Mammary epithelial cell (primary cell): ENCODE measurements at places on chromosomes 12 and 14. TPM values are rescaled to one million over a fixed set of nuclear protein-coding genes. Genes with fewer than 3 reads are reported as not detected.

DNA sequence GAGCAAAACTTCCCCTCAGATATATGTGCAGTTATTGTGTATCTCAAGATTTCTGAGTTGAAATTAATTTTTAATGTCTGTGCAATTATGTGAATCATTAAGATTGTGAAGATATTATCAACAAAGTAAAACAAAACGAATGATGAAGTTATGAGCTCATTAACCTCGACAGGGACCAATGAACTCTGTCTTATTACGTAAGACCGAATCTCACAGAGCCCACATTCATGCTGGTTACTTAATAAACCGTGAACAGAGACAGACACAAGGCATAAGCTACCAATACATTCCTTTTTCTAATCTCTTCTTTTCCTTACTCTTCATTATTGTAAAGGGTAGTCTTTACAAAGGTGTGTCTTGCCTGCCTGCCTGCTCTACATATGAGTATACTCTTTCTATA is 568.7 kb downstream of the RPS29 start:
- DNase-seq: no peak

DNA sequence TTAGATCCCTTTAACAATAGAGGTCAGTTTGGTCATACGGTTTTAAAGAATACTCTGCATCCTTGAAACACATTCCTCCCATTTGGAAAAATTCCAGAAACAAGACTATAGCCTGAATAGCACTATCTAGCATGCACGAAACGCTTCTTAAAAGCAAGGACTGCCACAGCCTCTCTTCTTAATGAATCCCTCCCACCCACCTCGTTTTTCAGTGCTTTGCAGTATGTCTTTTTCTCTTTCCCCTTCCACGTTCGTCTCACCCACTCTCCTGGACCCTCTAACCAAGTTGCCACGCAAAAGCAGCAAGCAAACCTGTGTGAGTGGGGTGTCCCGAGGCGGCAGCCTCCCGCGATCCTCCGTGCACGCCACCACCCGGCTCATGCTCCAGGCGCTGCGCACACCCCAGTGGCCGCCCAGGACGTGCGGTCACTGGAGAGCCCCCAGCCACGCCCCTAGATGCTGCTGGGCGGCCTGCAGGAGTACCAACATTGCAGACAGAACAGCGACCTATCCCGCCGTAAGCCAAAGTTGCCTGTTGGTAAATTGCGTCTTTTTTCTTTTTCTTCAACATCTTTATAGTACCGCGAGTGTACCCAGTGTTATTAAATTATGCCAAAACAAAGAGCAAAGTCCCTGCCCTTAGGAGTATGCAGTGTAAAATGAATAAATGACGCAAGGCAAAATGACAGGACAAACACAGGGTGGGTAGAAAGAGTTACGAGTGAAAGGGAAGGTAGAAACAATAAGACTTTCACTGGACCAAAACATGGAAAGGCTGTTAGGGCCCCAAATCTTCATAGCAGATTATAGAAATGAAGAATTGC is at the start of gene SLC38A4:
Gene SLC38A4 (minus strand): TSS at position 407 of the 824 bp plus-strand sequence. CDS start 32,926 bp downstream, outside the sequence.
- DNase-seq: no peak

DNA sequence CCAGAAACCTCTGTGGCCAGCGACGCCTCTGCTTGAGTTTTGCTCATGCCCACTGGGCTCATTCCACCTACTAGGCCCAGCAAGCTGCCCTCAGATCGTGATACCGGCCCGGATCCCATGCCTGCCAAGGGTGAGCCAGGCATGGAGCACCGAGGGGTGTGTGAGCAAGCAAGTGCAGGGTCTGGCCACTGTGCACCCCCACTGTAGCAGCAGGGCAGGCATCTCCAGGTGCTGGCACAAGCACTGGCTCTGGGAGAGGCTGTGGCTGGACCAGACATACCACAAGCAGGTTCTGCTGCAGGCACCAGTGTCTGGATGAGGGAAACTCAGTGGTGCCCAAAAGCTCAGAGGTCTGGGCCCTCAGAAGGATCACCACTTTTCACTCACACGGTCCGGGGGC is 20.6 kb downstream of the FAM186A start:
- DNase-seq: no peak

DNA sequence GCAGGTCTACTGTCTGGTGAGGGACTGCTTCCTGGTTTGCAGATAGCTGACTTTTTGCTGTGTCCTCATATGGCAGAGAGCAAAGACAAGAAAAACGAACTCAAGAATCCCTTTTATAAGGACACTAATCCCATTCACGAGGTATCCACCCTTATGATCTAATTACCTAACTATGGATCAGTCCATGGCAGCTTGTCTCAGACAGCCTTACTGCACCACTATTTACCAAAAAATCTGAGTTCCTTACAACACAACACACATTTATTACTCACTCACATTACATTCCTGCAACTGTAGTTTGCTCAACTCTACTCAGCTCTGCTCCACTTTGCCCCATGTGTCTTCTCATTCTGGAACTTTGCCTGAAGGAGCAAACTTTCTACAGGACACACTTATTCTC is 10.1 kb upstream of the SLC6A15 start:
- peak; percentile 79 for DNase-seq

GRCh38 chr12:23662966-23663365 is 286.5 kb downstream of the SOX5 start:
- no peak for DNase-seq

GRCh38 chr12:128810182-128811127 is 13.3 kb downstream of the SLC15A4 start:
- no peak for DNase-seq

DNA sequence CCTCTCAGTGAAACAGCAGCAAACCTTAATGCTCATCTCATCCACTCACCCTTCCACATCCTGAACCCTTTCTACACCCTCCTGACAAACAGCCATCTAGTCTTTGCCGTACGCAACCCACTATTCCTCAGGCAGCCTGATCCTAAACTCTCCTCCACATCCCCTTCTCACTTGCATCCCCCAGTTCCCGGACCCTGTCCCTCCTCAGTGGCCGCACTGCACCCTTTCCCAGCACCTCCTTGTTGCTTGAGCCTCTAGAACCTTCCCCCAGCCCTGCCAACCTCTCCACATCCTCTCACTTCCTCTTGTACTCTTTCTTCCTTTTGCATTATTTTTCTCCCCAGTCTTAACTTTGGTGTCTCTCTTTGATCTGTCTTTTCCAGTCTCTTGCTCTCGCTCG is 42.9 kb downstream of the IQSEC3 start:
- no peak for DNase-seq

- no peak for DNase-seq
These were observed 366.3 kb upstream of the FAR2 start for GRCh38 chr12:28782812-28783211.

GRCh38 chr12:92063641-92064040 is 82.0 kb downstream of the BTG1 start:
- no peak for DNase-seq

GRCh38 chr12:6827437-6827911 is 733 bp upstream of the P3H3 start:
- peak; percentile 34 for DNase-seq

DNA sequence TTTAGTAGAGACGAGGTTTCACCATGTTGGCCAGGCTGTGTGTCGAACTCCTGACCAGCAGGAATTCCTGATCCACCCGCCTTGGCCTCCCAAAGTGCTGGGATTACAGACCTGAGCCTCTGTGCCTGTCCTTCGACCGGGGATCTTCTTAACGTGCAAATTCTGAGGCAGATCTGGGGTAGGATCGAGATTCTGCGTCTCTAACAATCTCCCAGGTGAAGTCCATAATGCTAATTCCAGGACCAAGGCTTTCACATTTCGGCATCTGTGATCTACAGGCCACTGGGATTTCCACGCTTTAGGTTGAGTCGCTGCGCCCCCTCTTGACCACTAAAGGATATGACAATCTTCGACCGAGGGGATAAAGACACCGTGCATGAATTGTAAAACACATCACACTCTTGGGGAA is 24.8 kb downstream of the FOS start:
- DNase-seq: peak; percentile 54

DNA sequence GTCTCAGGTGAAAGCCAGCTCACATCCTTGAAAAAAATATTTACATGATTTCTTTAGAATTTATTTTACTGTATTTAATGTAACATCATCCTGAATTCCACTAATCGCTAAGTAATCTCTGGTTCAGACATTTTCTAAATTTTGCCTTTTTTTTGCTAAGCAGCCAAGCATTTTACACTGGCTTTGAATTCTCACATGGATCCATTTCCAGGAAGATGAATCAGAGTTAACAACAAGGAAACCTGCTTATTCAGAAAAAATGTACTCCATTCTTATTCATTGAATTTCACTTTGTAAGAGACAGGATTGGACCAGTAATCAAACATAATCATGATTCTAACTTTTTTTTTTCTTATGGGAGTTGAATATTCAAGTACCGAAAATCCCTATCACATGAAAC is 1785.1 kb upstream of the FLRT2 start:
- DNase-seq: no peak

- peak; percentile 31 for DNase-seq
These were observed 24.8 kb downstream of the PLEK2 start for GRCh38 chr14:67387195-67387594.

DNA sequence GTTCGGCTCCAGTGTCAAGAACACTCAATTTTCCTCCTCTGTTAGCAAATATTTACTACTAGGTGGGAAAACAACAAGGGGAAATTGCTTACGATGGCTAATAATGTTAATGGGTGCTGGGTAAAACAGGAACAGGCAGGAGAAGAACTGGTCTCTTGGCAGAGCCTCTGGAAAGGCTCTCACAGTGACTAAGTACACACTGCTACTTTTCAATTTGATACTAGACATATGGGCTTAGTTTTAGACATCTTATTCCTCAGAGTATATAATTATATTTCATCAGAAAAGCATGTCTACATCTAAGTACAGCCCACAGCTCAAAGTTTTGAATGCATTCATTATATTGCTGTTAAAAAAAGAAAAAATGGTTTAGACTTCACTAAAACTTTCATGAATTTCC is 65.4 kb upstream of the SAV1 start:
- no peak for DNase-seq

DNA sequence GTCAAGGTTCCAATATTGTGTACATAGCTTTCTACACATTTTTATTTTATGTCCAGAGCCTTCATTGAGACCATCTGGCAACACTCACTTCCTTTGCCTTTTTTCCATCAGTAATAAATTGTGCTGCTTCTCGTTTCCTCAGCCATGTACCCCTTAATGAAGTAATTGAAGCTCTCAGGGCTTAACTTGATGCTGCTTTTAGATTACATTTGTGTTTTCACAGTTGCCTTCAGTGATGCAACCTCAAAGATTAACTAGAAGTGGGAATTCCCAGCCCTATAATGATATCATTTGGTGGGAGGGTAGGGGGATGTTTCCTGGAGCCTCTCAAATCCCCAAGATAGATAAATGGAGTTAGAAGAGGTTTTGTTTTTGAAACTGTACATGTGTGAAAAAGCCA is 80.2 kb upstream of the KRR1 start:
- no peak for DNase-seq

DNA sequence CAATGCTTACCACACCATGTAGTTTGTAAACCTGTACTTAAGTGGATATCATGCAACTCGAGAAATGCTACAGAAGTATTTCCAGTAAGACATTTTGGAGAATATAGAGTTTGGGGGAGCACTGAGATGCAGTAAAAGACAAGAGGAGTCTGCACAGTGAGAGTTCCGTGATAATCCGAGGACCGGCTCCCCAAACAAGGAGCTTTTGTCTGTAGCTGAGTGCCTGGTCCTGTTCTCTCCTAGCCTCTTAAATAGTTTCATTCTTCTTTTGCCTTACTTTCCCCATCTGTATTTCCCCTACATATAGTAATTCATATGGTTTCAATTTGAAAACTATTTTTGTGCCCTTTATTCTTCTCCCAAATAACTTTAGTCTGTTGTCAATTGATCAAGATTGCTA is 364.1 kb downstream of the EGLN3 start:
- DNase-seq: no peak

The HELB gene
- polyA plus RNA-seq: 0.79 TPM

The TDRD9 gene
- polyA plus RNA-seq: 0.06 TPM

The TAS2R50 gene
- not detected for polyA plus RNA-seq

The LMNTD1 gene
- 0.28 TPM for polyA plus RNA-seq

The GZMH gene
- not detected for polyA plus RNA-seq

The PAPLN gene
- 5.3 TPM for polyA plus RNA-seq

The HOXC6 gene
- polyA plus RNA-seq: 4.2 TPM

The PMCH gene
- polyA plus RNA-seq: not detected

The CPNE6 gene
- not detected for polyA plus RNA-seq

The BBOF1 gene
- 0.90 TPM for polyA plus RNA-seq
